ENCODE measurements at places on chromosomes 6 and 20.

GRCh38 chr6:132132422-132132821 lies 181.2 kb upstream of the CCN2 start:
- DNase-seq = no peak

DNA sequence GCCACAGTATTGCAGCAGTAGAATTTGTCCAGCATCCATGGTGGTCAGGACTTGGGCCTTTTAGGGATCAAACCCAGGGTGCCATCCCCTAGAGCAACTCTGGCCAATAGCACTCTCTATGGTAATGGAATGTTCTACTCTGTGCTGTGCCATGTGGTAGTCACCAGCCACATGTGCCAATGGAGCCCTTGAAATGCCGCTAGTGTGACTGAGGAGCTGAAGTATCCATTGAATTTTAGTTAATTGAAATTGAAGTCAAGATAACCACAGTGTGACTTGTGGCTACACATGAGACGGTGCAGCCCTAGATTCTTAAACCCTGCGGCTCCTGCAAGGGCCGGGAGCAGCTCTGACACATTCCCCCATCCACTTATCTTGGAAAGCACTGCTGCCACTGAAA lies 54.6 kb downstream of the SLC2A10 start:
- no peak for DNase-seq

DNA sequence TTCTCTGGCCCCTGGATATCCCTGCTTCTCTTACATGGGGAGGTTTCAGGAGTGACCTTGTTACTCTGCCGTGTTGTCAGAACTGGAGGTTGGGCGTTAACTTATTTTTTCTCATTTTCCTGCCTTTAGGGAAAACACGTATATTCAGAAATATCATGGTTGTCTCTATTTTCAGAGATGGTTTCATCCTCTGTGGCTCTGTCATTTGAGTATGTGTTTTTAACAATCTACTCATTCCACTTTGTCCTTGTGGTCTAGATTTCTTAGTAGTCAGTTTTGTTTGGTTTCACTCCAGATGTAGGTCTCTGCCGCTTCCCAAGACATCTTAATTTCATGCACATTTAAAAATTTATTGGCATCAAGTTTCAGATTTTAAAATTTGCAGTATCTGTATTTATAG lies 45.9 kb downstream of the KCNS1 start:
- DNase-seq = no peak

- DNase-seq = no peak
Observed at GRCh38 chr20:57888591-57888990, 178.8 kb upstream of the PMEPA1 start.

DNA sequence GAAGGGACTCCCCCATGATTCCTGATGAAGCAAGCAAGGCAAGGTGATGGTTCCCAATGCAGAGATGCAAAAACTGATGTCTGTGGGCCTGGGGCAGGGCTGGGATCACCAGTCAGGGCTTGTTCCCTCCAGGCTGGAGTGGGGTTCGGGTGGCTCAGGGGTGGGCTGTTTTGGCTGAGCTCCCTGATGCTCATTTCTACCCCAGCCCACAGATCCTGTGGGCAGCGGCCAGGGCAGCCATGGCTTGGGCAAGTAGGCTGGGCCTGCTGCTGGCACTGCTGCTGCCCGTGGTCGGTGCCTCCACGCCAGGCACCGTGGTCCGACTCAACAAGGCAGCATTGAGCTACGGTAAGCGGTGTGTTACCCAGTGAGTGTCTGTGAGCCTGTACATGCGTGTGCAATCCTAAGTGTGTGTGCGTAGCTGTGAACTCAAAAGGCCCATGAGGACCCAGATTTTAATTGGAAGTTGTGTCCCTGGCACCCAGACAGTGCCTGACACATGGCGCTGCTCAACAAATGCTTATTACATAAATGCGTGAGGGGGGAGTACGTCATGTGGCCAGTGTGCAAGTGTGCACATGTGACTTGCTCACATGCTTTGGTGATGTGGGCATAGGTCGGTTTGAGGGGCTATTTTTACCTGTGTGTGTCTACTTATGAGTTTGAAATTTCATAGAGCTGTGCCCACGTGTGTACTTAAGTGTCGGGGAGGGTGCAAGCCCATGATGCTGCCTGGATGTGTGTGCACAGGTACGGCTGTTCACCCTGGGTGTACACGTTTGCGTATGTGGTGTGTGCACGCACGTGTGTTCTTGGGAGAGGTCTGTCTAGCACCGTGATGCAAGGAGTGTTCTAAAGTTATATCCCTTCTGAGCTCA lies 1.1 kb downstream of the BPIFB2 start:
- DNase-seq = no peak

All from stimulated activated CD8-positive, alpha-beta memory T cell treated with anti-CD3 and anti-CD28 coated beads, Interleukin-7, amount 100 ng/mL, for 1 hour (primary cell).